Stimulated activated CD8-positive, alpha-beta memory T cell treated with anti-CD3 and anti-CD28 coated beads, Interleukin-4, amount 100 ng/mL, for 1 hour (primary cell): ENCODE measurements at places on chromosomes 1 and 21.

GRCh38 chr21:31781737-31782136, 49.8 kb upstream of the SCAF4 start:
- DNase-seq, result no peak

DNA sequence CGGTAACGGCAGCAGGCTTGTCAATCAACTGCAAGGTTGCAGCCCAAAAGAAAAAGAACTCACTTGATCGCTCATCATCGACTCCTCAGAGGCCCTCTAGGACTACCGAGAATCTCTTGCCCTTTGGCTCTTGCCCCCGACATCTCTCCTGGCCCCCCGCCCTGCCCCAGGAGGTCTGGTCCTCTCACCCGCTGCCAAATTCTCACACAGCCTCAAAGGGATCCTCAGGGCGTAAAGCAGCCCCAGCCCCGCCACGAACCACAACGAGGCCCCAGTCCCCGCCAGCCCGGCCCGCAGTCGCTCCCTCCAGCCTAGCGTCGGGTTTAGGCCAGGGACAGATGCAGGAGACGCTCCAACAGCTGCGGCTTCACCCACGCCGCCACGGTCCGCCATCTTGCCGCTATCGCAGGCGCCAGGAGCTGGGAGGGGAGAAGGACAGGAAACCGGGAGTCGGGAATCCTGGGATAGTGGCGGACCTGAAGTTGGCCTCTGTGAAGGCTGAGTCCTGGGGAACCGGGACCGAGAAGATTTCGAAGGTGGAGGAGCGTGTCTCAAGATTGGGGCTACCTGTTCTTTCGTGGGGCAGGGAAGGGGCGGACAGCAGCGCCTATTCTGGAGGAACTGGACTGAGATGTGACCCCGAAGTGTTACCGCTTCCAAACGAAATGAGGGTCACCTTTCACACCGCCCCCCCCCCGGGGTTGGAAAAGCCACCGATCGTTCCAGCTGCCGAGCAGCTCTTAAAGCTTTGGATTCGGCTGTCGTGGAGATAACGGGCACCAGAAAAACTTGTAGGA, at the start of gene ST7L:
Gene ST7L, minus strand, starts transcription at position 421 of the 797 bp plus-strand sequence. Its CDS starts 28 bp downstream, at position 393.
- peak; percentile 38 for DNase-seq

- DNase-seq, result no peak
These were observed 116.4 kb upstream of the HOOK1 start for GRCh38 chr1:59698386-59698785.

DNA sequence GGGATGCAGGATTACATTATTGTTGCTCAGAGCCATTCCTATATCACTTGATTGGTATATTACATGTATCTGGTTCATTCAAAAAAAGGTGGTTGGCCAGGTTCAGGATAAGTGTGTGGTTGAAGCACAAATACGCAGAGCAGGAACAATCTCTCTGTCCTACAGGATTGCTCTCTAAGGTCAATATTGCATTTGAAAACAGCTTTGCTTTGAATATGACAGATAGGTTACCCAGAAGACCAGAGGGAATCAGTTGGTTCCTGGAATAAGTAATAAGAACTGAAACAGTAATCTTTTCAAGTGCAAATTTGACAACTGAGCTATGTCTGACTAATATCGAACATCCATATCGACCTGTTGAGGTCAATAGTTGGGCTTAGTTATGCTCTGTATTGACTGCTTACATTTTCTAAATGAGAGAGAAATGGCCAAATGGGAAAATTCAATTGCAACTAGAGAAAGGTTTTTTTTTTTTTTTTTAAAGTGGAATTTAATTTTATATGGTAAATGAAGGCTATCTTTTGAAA, 176.8 kb downstream of the ATP6V1G3 start:
- DNase-seq, result no peak

- DNase-seq, result no peak
These were observed 179.8 kb downstream of the DYRK1A start for GRCh38 chr21:37546299-37546908.

GRCh38 chr1:175390522-175391254, 198.1 kb upstream of the KIAA0040 start:
- DNase-seq, result no peak

- no peak for DNase-seq
These were observed 192.5 kb upstream of the GREM2 start for GRCh38 chr1:240804475-240804874.

DNA sequence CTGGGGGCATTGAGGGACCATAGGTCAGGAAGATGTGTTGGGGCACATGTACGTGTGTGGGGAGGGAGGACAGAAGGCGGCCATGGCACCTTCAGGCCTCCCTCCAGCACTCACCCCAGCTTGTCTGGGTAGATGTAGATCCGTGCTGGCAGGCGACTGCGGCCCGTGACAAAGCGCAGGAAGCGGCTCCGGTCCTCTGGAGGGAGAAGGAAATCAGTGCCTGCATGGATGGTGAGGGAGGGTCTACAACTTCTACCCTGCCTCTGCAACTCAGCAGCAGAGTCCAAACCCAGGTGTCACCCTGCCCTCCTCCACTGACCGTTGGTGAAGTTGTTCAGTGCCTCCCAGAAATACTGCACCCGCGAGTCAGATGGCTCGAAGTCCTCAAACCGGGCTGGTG, 7.4 kb downstream of the HECTD3 start:
- DNase-seq, result no peak

DNA sequence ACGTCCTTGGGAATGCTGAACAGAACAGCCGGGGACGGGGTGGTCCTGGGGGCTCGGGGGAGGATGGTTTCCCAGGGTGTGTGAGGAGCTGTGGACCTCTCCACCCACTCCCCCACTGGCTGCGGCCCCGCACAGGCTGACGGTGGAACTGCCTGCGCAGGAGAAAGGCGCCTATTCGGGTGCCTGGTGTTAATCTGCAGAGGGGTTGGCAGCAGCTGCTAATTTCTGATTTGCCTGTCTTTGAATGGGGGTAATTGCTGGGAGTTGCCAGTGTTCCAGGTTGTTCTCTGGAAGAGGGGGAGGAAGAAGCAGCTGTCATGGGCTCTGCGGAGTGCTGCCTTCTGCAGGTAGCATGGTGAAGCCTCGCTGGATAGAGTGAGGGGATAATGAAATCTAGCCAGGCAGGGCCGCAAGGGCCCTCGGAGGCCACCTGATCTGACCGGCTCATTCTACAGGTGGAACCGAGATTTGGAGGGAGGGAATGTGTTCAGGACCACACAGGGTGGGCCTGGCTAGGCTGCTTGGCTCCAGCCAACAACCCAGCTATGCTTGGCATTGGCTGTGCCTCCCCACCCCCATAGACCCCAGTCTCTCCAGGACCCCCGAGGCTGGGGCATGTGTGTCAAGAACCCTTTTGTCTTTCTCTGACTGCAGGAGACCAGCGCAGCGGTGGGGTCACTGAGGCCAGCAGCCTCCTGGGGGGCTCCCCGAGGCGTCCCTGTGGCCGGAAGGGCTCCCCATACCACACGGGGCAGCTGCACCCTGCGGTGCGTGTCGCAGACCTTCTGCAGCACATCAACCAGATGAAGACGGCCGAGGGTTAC, 67.1 kb downstream of the PTPRU start:
- no peak for DNase-seq
